Activated T-helper 1 cell treated with anti-CD3 and anti-CD28 coated beads, Interleukin-12 subunit alpha, Interleukin-12 subunit beta, Interleukin-2, Interleukin-4 antibody, amounts not matched to agents 30 ng/mL and 10 ng/mL and 1 ng/mL, durations not matched to agents 14 hours and 24 hours and 36 hours (primary cell): ENCODE measurements at places on chromosomes 12 and 14. TPM values are rescaled to one million over a fixed set of nuclear protein-coding genes. Genes with fewer than 3 reads are reported as not detected.

- DNase-seq = no peak
- H3K27me3 ChIP-seq = peaks cover 12% of the 10 kb centered on the region
- H3K4me3 ChIP-seq = no peak overlapping the region
- H3K4me1 ChIP-seq = no peaks in the 10 kb centered on the region
- H3K27ac ChIP-seq = no peak overlapping the region
These were observed 169.5 kb upstream of the RTL1 start for GRCh38 chr14:101072945-101073597.

DNA sequence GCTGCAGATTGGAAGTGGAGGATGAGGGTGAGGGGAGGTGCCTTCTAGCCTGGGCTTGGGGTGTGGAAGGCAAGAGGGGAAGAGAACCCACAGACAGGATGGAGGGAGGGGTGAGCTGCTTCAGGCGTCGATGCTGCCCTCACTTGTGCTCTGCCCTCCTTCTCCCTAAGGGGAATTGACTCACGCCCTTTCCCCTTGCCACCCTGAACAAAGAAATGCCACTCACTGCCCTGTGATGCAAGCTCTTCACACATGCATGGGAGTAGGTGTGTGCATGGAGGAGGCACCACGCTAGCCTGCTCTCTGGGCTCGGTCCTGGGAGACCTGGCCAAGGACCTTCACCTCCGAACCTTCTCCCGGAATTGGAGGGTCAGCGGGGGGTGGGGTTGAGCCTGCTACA lies 35.7 kb upstream of the PRMT8 start:
- H3K4me3 ChIP-seq = no peak overlapping the region
- no peak for DNase-seq
- H3K36me3 ChIP-seq = no peaks in the 10 kb centered on the region
- H3K27me3 ChIP-seq = peaks cover 30% of the 10 kb centered on the region
- no peak overlapping the region for H3K27ac ChIP-seq
- H3K4me1 ChIP-seq = no peaks in the 10 kb centered on the region

GRCh38 chr14:101062601-101063000 lies 159.1 kb upstream of the RTL1 start:
- H3K27ac ChIP-seq = no peak overlapping the region
- no peak overlapping the region for H3K4me3 ChIP-seq
- peaks cover 3% of the 10 kb centered on the region for H3K27me3 ChIP-seq
- H3K4me1 ChIP-seq = no peaks in the 10 kb centered on the region
- H3K36me3 ChIP-seq = no peaks in the 10 kb centered on the region
- no peak for DNase-seq

DNA sequence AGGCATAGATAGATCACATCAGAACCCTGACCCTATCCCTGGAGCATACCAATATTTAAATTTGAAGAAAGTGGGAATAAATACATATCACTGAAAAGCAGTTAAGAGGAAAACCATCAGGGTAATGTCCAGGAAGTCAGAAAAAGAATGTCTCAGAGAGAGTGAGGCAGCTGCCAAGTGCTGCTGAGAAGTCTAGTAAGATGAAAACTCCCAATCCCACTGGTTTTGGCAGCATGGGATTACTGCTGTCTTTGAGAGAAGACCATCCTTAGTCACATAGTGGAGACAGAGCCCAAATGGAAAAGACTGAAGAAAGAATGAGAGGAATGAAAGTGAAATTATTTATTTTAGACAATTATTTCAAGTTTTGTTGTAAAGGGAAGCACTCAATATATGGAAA lies 11.5 kb upstream of the TSPAN8 start:
- no peak overlapping the region for H3K4me3 ChIP-seq
- no peak overlapping the region for H3K27ac ChIP-seq
- no peak for DNase-seq
- H3K36me3 ChIP-seq = no peaks in the 10 kb centered on the region

Gene TEX52
- 0.17 TPM in 1 of 2 replicates, not detected in the other for total RNA-seq
